ENCODE measurements at places on chromosomes 5 and 9.

GRCh38 chr9:124286292-124286931, 28.7 kb downstream of the NEK6 start:
- peak overlapping the region; percentile 99 for H3K27ac ChIP-seq
- H3K4me3 ChIP-seq, result peak overlapping the region; percentile 76
- no peaks in the 10 kb centered on the region for H3K27me3 ChIP-seq

- H3K27me3 ChIP-seq, result no peaks in the 10 kb centered on the region
- peaks cover 71% of the 10 kb centered on the region for H3K4me1 ChIP-seq
- peaks cover under 1% of the 10 kb centered on the region for H3K36me3 ChIP-seq
- no peak for DNase-seq
- peak overlapping the region; percentile 59 for H3K4me3 ChIP-seq
Observed at GRCh38 chr9:73149371-73150067, 2.1 kb upstream of the ANXA1 start.

DNA sequence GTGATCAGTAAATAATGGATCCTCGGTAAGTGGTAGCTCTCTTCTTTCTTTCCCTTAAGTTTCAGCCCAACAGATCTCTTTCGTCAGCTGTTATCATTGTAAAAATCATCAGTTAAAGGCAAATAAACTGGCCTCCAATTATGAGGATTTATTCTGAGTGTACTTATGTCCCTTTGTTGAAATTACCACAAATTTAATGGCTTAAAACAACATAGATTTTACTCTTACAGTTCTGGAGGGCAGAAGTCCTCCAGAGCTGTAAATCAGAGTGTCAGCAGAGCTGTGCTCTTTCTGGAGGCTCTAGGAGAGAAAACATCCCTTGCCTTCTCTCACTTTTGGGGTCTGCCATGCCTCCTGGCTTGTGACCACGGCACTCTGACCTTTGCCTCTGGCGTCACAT, 104.6 kb downstream of the INSYN2B start:
- no peaks in the 10 kb centered on the region for H3K27me3 ChIP-seq
- peaks cover 17% of the 10 kb centered on the region for H3K36me3 ChIP-seq
- H3K27ac ChIP-seq, result no peak overlapping the region
- DNase-seq, result no peak
- no peak overlapping the region for H3K4me3 ChIP-seq
- peaks cover 5% of the 10 kb centered on the region for H3K4me1 ChIP-seq

- DNase-seq, result no peak
- H3K27me3 ChIP-seq, result peaks cover 9% of the 10 kb centered on the region
- no peak overlapping the region for H3K4me3 ChIP-seq
- no peaks in the 10 kb centered on the region for H3K4me1 ChIP-seq
- H3K27ac ChIP-seq, result no peak overlapping the region
Observed at GRCh38 chr5:58450811-58451629, 8.9 kb downstream of the PLK2 start.

DNA sequence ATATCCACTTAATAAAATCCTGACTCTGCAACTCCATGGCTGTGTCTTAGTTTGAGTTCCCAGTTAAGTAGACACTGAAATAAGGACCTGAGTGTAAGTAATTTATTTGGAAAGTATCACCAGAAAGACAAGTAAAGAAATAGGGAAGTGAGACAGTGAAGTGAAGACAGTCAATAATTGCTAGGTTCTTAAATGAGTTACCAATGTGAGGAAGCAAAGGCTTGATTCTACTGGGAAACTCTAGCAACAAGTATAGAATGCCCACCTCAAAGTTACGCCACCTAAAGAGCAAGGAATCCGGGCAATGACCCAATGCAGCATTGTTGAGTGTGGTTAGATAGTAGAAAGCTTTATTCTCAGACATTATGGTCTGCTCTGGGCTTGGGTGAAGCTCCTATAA, 383.9 kb downstream of the TLR4 start:
- no peak overlapping the region for H3K4me3 ChIP-seq
- H3K4me1 ChIP-seq, result no peaks in the 10 kb centered on the region
- no peak overlapping the region for H3K27ac ChIP-seq

DNA sequence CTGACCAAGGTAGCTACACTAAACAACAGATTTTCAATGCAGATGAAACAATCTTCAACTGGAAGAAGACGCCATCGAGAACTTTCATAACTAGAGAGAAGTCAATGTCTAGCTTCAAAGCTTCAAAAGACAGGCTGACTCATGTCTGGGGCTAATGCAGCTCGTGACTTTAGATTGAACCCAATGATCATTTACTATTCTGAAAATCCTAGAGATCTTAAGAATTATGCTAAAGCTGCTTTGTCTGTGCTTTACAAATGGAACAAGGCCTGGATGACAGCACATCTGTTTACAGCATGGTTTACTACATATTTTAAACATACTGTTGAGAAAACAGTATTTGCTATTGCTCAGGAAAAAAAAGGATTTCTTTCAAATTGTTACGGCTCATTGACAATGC, 54.9 kb downstream of the RICTOR start:
- H3K4me1 ChIP-seq, result peaks cover 50% of the 10 kb centered on the region
- no peak overlapping the region for H3K27ac ChIP-seq
- H3K36me3 ChIP-seq, result peaks cover 37% of the 10 kb centered on the region
- no peak for DNase-seq
- no peaks in the 10 kb centered on the region for H3K27me3 ChIP-seq
- no peak overlapping the region for H3K4me3 ChIP-seq

DNA sequence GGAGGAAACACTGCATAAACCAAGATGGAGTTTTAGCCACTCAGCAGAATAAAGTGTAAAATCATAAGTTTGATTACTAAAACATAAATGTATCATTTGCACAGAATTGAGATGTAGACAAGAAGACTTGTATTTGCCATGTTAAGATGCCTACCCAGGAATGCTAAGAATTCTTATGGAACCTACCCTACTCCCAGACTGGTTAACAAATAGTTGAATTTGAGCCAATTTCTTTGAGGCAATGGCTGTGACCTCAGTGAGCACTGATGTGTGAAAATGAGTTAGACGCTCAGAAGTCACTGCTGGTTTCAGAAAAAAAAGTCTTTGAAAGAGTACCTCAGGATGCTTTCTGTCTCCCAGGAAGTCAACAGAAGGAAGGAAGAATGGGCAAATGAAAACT, 95.6 kb downstream of the ESM1 start:
- H3K36me3 ChIP-seq, result no peaks in the 10 kb centered on the region
- no peak overlapping the region for H3K4me3 ChIP-seq
- H3K27me3 ChIP-seq, result peaks cover 61% of the 10 kb centered on the region
- no peak for DNase-seq
- no peaks in the 10 kb centered on the region for H3K4me1 ChIP-seq
- H3K27ac ChIP-seq, result no peak overlapping the region

- H3K4me3 ChIP-seq, result no peak overlapping the region
- DNase-seq, result no peak
- H3K4me1 ChIP-seq, result no peaks in the 10 kb centered on the region
- peaks cover 4% of the 10 kb centered on the region for H3K27me3 ChIP-seq
- no peak overlapping the region for H3K27ac ChIP-seq
- H3K36me3 ChIP-seq, result no peaks in the 10 kb centered on the region
Observed at GRCh38 chr5:16957304-16958196, 21.5 kb upstream of the MYO10 start.

DNA sequence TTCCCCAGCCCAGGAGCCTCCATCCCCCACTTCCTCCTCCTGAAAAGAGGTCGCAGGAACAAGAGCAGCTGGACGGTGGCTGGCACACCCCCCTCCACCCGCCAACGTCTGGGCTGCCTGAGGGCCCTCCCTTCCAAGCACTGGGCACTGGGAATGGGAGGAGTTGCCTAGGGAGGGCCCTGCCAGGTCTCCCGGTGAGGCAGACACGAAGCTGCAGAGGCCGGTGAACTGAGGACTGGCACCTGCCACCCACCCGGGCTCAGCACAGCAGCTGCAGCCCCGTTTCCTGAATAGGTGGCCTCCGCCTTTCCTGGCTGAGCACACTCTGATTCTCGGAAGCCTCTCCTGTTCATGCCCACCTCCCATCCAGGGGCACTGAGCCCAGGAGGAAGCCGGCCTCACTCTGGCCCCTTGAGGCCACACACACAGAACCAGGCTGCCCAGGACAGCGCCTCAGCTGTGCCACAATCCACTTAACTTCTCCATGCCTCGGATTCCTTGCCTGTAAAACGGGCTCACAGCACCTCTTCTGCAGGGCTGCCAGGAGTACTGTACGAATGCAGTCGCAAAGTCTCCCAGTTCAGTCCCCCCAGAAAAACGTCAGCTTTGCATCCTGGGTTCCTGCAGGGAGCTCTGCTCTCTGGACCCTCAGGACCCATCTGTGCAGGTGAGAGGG, 1.3 kb downstream of the NPDC1 start:
- H3K27me3 ChIP-seq, result peaks cover 45% of the 10 kb centered on the region
- peaks cover 5% of the 10 kb centered on the region for H3K4me1 ChIP-seq
- no peaks in the 10 kb centered on the region for H3K36me3 ChIP-seq

DNA sequence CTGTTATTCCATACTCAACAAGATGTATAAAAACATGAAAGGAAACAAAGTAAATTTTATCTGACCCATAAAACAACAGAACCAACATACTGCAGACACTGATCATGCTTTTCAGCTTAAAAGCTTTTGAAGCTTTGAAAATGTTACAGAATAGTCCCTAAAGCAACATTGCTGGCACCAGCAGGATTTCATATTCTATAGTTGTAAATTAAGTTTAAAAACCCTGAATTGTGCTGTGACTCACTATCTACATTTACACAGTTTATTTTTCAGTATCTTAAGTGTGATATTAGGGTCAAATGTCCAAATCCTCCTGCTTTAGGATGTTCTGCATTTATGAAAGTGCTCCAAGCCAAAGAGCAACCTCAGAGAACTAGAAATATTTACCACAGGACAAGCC, 59.9 kb downstream of the ZFR start:
- peaks cover 12% of the 10 kb centered on the region for H3K36me3 ChIP-seq
- no peaks in the 10 kb centered on the region for H3K27me3 ChIP-seq
- H3K4me3 ChIP-seq, result no peak overlapping the region
- no peaks in the 10 kb centered on the region for H3K4me1 ChIP-seq

DNA sequence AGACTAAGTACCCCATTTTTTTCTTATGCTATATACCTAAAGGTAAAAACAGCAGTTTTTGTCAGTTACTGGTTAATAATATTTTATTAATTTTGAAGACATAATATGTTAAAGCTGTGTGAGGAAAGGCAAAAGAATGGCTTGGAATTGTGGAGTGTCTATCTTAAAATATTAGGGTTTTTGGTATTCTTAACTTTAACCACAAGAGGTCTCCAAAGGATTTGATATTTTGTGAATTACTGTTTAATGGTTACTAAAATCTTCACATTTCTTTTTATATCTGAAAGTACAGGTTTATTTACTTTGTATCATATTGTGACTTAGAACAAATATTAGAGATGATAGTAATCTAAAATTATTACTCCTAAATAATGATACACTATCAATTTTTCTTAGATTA, 32.0 kb upstream of the DHFR start:
- H3K27me3 ChIP-seq, result no peaks in the 10 kb centered on the region
- H3K4me1 ChIP-seq, result peaks cover 23% of the 10 kb centered on the region
- no peak for DNase-seq
- no peak overlapping the region for H3K4me3 ChIP-seq

- peaks cover 29% of the 10 kb centered on the region for H3K4me1 ChIP-seq
- peak within 1 kb of the TSS; percentile 73 for H3K27ac ChIP-seq
- no peaks in the 10 kb centered on the region for H3K27me3 ChIP-seq
- peaks cover 3% of the 10 kb centered on the region for H3K36me3 ChIP-seq
- peak; percentile 80 for DNase-seq
- peak within 1 kb of the TSS; percentile 87 for H3K4me3 ChIP-seq
Observed at GRCh38 chr5:1111727-1112289, at the start of gene SLC12A7. SLC12A7 (minus strand) TSS chr5:1112063; CDS start chr5:1111991, 72 bp downstream.

DNA sequence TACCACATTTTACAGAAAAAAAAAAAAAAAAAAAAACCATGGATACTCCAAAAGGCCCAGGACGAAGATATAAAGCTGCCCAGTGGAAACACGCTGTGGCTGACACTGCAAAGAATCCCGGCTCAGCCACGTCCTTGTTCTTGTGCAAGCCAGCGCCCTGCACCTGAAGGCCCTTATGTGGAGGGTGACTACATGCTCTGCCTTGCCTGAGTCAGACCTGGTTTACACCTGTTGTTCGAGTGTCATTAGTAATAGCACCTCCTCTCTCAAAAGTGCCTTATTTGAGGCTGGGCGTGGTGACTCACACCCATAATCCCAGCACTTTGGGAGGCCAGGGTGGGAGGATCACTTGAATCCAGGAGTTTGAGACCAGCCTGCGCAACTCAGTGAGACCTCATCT, 54.3 kb upstream of the ZSWIM6 start:
- H3K4me1 ChIP-seq, result peaks cover 33% of the 10 kb centered on the region
- H3K27ac ChIP-seq, result peak overlapping the region; percentile 75
- H3K27me3 ChIP-seq, result no peaks in the 10 kb centered on the region
- DNase-seq, result no peak
- peaks cover 3% of the 10 kb centered on the region for H3K36me3 ChIP-seq

- DNase-seq, result no peak
- peaks cover 6% of the 10 kb centered on the region for H3K4me1 ChIP-seq
Observed at GRCh38 chr5:154249826-154250225, 59.3 kb downstream of the GALNT10 start.

DNA sequence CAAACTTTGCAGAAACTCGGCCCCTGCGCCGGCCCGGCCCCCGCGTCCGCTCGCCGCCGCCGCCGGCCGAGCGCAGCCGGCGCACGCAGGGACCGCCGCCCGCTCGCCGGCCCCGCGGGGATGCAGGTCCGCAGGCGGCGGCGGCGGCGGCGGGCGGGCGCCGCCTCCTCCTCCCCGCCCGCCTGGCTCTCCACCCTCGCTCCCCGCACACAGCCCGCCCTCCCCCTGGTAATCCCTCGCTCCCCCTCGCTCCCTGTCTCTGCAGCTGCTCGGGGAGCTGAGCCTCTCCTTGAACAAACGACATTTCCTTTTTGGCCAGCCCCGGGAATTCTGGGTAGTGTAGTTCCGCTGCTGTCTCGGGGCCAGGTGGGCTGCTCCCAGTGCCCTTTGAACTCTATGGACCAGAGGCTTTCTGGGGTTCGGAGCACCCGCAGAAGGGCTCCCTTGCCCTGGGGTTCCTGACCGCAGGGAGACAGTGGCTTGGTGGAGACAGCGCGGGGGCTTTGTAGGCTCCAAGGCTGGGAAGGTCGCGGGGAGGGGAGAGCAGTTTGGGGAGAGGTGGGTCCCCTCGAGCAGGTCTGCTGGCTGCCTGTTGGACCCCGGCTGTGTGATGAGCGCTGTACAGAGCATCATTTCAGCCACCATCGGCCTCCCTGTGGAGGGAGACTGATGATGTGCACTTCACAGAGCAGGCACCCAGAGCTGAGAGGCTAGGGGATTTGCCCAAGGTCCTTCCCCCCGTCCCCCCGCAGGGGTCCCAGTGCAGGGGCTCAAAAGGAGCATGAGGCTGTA, 1.8 kb upstream of the FAM78A start:
- peak; percentile 75 for DNase-seq
- H3K27ac ChIP-seq, result peak overlapping the region; percentile 83
- H3K4me1 ChIP-seq, result peaks cover 16% of the 10 kb centered on the region
- H3K27me3 ChIP-seq, result peaks cover 8% of the 10 kb centered on the region

DNA sequence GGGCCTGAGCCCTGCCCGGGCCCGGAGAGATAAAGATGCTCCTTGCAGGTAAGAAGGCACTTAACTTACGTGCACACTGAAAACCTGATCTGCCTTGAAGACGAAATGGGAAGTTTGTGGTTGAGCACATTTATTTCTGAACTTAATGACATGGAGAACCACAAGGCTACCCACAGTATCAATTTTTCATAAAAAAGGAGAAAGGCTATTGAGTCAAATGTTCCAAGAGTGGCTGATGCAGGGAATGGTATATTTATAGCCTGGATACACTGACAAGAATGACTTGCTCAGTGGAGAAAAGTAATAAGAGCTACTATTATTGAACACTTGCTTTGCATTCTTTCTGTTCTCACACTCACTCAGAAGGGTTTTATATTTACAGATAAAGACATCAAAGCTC, 419.3 kb downstream of the ACTL7B start:
- no peak overlapping the region for H3K27ac ChIP-seq
- no peaks in the 10 kb centered on the region for H3K4me1 ChIP-seq

Data from activated naive CD8-positive, alpha-beta T cell treated with anti-CD3 and anti-CD28 coated beads for 36 hours (primary cell).